ENCODE measurements at places on chromosomes 1 and 21. TPM values are rescaled to one million over a fixed set of nuclear protein-coding genes. Genes with fewer than 3 reads are reported as not detected.

The DIP2A gene
- 158 TPM for total RNA-seq

The KLHL12 gene
- total RNA-seq = 25.4 TPM

The RHOU gene
- total RNA-seq = 0.27 TPM

The DPYD gene
- 39.3 TPM for total RNA-seq

The NEGR1 gene
- not detected for total RNA-seq

The GPR157 gene
- 5.4 TPM for total RNA-seq

Data from naive thymus-derived CD8-positive, alpha-beta T cell (primary cell).